ENCODE measurements at places on chromosomes 1 and 21. TPM values are rescaled to one million over a fixed set of nuclear protein-coding genes. Genes with fewer than 3 reads are reported as not detected.

DNA sequence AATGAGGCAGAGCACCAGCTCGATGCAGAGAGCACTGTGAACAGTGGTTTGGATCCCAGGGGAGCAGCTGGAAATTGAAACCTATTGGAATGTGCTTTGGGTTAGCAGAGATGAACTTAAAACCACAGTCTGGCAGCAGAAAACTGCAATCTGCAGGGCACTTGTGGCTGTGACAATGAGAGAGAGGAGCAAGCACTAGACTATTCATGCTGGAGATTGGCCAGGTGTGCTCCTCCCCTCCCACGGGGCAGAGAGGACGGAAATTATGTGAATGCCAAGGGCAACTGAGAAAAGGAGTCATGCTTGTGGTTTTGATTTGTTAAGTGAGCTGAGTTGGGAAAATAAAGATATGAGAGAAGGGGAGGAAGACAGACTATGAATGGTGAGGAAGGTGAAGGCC, 38.1 kb downstream of the HSD3B2 start:
- no peaks in the 10 kb centered on the region for H3K4me1 ChIP-seq
- H3K36me3 ChIP-seq, result no peaks in the 10 kb centered on the region
- DNase-seq, result no peak
- H3K27me3 ChIP-seq, result no peaks in the 10 kb centered on the region

DNA sequence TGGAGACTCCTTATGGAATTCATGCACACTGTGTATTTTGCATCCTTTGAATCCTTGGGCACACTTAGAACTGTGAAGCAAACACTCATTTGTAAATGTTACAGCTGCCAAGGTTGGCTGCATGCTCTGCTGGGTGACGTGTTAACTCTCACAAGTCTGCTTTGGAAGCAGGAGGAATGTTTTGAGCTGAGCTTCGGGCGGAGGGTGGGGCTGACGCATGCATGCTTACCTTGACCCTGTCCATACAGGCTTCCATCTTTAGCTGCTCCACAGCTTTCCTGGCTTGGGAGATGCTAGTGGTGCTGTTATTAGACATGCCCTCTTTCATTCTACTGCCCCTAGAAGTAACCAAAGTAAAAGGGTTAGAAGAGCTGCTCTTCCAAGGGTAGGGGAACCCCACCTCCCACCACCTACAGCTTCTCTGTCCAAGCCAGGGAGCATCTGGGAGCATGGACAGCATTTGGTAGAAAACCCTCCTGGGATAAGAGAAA, 66.0 kb downstream of the GNG4 start:
- no peak for DNase-seq
- peaks cover 1% of the 10 kb centered on the region for H3K36me3 ChIP-seq
- no peak overlapping the region for H3K27ac ChIP-seq
- H3K27me3 ChIP-seq, result peaks cover 26% of the 10 kb centered on the region
- no peaks in the 10 kb centered on the region for H3K4me1 ChIP-seq
- no peak overlapping the region for H3K4me3 ChIP-seq

The ETV3L gene
- not detected for total RNA-seq

- no peaks in the 10 kb centered on the region for H3K36me3 ChIP-seq
- DNase-seq, result no peak
- H3K4me1 ChIP-seq, result no peaks in the 10 kb centered on the region
- H3K27me3 ChIP-seq, result no peaks in the 10 kb centered on the region
These were observed 61.5 kb upstream of the RAVER2 start for GRCh38 chr1:64683419-64683818.

The F13B gene
- total RNA-seq, result not detected

DNA sequence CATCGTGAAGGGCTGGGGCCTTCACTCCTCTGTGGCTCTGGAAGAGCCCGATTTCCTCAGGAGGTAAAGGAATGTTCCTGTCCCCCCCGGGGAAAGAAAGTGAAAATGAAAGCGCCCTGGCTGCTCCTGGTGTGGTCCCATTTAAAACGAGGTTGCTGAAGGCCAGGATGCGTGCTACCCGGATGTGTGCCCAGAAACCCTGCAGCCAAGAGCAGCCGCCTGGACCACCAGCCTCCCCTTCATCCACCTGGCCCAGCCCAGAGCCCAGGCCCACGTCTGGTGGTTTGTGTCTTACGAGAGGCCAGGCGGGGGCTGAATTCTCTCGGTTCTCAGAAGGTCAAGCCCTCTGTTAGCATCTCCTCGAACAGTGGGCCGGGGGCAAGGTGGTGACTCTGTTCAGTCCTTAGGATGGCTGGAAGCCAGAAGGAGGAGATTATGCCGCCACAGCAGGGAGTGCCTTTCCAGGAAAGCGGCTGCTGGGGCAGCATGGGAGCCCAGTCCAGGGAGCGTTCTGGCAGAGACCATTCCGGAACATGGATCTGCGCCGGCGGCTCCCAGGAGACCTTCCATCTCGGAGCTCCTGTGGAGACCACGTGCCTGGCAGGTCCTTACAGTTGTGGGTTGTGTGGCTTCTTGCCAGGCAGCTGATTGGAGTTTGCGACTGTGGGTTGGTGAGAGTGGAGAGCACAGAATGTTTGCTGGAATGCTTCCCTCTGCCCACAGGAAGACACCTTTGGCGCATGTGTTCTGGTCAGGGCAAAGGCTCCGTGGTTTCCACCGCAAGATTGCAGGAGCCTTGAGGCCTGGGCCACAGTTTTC, 1.4 kb downstream of the GUK1 start:
- peak overlapping the region; percentile 100 for H3K27ac ChIP-seq
- peaks cover 16% of the 10 kb centered on the region for H3K36me3 ChIP-seq
- H3K4me1 ChIP-seq, result peaks cover 41% of the 10 kb centered on the region

- no peak for DNase-seq
- H3K27ac ChIP-seq, result no peak overlapping the region
- no peaks in the 10 kb centered on the region for H3K36me3 ChIP-seq
- H3K4me3 ChIP-seq, result no peak overlapping the region
These were observed 47.6 kb downstream of the SPSB1 start for GRCh38 chr1:9340172-9340854.

- DNase-seq, result no peak
- no peaks in the 10 kb centered on the region for H3K27me3 ChIP-seq
- H3K4me3 ChIP-seq, result no peak overlapping the region
- no peak overlapping the region for H3K27ac ChIP-seq
- H3K36me3 ChIP-seq, result no peaks in the 10 kb centered on the region
These were observed 160.9 kb upstream of the PROX1 start for GRCh38 chr1:213826891-213827290.

- no peak overlapping the region for H3K27ac ChIP-seq
- no peak for DNase-seq
- no peak overlapping the region for H3K4me3 ChIP-seq
- H3K27me3 ChIP-seq, result no peaks in the 10 kb centered on the region
- H3K36me3 ChIP-seq, result no peaks in the 10 kb centered on the region
These were observed 102.0 kb downstream of the DIRAS3 start for GRCh38 chr1:67948151-67949080.

GRCh38 chr1:26066857-26067256, 573 bp downstream of the TRIM63 start:
- no peak overlapping the region for H3K4me3 ChIP-seq
- H3K4me1 ChIP-seq, result no peaks in the 10 kb centered on the region
- peak overlapping the region; percentile 37 for H3K27ac ChIP-seq
- peaks cover 19% of the 10 kb centered on the region for H3K27me3 ChIP-seq
- no peak for DNase-seq

GRCh38 chr1:27567146-27567526, 36.8 kb downstream of the AHDC1 start:
- H3K4me1 ChIP-seq, result peaks cover 30% of the 10 kb centered on the region
- DNase-seq, result no peak
- H3K27me3 ChIP-seq, result peaks cover 4% of the 10 kb centered on the region

The DIO1 gene
- not detected for total RNA-seq

DNA sequence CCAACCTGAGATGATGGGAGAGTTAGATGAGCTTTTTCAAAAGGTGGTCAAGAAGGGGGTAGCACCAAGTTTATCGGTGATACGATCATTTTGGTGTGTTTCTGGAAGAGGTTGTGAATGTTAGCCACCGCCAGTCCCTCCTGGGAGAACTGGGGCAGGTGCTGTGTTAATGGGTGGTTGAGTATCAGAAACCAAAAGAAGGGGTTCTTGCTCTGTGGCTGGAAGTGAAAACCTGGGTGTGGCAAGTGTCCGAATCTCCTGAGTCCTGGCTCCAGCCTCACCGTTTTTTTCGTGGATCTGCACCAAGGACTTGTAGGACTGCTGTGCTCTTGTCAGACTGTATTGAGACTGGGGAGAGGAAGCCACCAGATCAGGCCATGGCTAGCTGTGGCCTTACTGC, 7.8 kb downstream of the UBE2Q1 start:
- H3K36me3 ChIP-seq, result peaks cover 62% of the 10 kb centered on the region
- no peaks in the 10 kb centered on the region for H3K27me3 ChIP-seq
- no peak overlapping the region for H3K4me3 ChIP-seq
- no peak overlapping the region for H3K27ac ChIP-seq

- DNase-seq, result no peak
- no peaks in the 10 kb centered on the region for H3K27me3 ChIP-seq
- no peak overlapping the region for H3K27ac ChIP-seq
- H3K4me3 ChIP-seq, result no peak overlapping the region
- H3K4me1 ChIP-seq, result no peaks in the 10 kb centered on the region
These were observed 17.9 kb downstream of the PLPP3 start for GRCh38 chr1:56561227-56562019.

- H3K4me3 ChIP-seq, result no peak overlapping the region
- H3K4me1 ChIP-seq, result no peaks in the 10 kb centered on the region
- no peaks in the 10 kb centered on the region for H3K36me3 ChIP-seq
- no peak for DNase-seq
- peaks cover 2% of the 10 kb centered on the region for H3K27me3 ChIP-seq
These were observed 119.7 kb upstream of the ZNF648 start for GRCh38 chr1:182181167-182181572.

DNA sequence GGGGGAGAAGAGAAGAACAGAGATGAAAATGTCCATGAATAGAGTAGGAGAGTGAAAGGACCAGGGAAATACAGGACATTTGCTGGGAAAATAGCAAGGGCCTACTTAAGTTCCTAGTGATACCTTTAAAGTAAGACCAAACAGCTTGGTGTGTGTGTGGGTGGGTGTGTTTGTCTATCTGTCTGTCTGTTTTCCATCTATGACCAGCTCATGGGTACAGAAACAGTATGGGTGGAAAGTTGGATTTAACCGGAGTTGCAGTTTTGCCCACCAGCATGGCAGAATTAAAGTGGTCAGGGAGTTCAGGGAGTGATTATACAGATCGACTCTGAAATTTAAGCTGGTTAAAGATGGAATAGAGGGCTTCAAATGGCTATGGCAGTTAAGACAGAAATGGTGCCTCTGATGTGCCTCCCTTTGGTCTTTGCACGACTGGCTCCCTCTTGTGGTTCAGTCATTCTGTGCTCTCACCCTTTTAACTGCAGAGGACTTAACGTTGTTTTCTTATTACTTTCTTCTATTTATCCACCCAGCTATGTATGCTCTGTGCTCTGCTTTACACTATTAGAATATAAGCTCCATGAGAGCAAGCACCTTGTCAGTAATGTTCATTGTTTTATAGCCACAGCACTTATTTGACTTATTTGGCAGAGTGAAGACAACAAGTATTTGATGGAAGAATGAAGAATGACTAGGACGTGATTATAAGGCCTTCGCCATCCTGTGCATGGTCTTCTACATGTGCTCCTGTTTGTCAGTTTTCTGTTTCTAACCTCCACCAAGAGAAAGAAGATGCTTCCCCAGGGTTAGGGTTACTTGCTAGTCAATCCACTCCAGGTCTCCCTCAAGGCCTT, 72.7 kb upstream of the AK4 start:
- no peaks in the 10 kb centered on the region for H3K36me3 ChIP-seq
- DNase-seq, result peak; percentile 80
- H3K27ac ChIP-seq, result no peak overlapping the region

GRCh38 chr1:149845416-149845815, 54.0 kb upstream of the BOLA1 start:
- H3K36me3 ChIP-seq, result peaks cover 46% of the 10 kb centered on the region
- peak; percentile 14 for DNase-seq
- peaks cover 54% of the 10 kb centered on the region for H3K4me1 ChIP-seq
- no peaks in the 10 kb centered on the region for H3K27me3 ChIP-seq

DNA sequence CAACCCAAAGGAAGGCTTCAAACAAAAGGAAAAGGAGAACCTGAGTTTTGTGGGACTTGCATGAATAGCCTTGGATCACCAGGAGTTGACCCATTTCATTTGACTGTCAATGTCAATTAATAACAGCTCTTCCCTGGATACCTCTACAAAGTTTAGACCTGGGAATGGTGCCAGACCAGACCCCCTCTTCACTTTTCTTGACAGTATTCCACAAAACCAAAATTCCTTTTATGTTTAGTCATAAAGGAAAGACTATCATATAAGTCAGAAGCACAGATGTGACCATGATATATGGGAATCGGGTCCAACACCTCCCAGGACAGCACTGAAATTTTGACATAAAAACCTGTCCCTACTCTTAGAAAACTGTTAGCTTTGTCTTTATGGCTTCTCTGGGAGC, 191.8 kb downstream of the LYPLAL1 start:
- H3K4me1 ChIP-seq, result no peaks in the 10 kb centered on the region
- DNase-seq, result no peak
- no peak overlapping the region for H3K27ac ChIP-seq
- no peaks in the 10 kb centered on the region for H3K27me3 ChIP-seq
- no peaks in the 10 kb centered on the region for H3K36me3 ChIP-seq

The C1QC gene
- total RNA-seq, result not detected

The CYP4A11 gene
- not detected for total RNA-seq

The GBP1 gene
- 272 TPM for total RNA-seq

DNA sequence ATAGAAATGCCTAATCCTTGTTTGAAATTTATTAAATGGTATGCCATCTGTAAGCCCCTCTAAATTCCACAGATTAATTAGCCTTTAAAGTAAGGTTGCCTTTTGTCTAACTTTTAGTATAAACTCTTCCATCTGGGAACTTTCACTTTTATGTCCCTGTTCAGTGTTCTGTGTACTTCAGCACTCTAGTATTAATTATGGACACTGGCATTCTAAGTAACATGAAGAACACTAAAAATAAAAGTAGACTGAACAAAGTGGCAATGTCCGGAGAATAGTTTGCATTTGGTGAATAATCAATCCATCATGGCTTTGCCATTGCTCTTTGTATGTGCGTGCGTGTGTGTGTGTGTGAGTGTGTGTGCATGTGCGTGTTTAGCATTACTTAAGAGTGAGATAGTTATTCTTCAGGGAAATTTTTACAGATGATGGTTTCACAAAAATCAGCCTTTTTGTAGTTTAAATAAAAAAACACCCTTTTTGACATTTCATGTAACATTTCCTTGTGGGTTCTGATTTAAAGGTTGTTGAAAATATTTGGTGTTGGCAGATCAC, 51.1 kb downstream of the ATF6 start:
- H3K27me3 ChIP-seq, result no peaks in the 10 kb centered on the region
- no peak for DNase-seq
- no peak overlapping the region for H3K4me3 ChIP-seq
- H3K36me3 ChIP-seq, result peaks cover 38% of the 10 kb centered on the region
- H3K4me1 ChIP-seq, result peaks cover 2% of the 10 kb centered on the region
- H3K27ac ChIP-seq, result no peak overlapping the region

The EVA1B gene
- 9.3 TPM for total RNA-seq

The SMCP gene
- total RNA-seq, result not detected

DNA sequence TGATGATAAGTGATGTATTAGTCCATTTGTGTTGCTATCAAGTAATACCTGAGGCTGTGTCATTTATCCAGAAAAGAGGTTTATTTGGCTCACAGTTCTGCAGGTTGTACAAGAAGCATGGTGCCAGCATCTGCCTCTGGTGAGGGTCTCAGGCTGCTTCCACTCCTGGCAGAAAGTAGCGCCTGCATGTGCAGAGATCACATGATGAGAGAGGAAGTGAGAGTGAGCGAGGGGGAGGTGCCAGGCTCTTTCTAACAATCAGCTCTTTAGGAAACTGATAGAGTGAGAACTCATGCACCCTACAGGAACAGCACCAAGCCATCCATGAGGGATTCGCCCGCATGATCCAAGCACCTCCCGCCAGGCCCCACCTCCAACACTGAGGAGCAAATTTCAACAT, 2.2 kb upstream of the FHAD1 start:
- no peak overlapping the region for H3K4me3 ChIP-seq
- DNase-seq, result no peak
- H3K27me3 ChIP-seq, result peaks cover 52% of the 10 kb centered on the region
- peaks cover 21% of the 10 kb centered on the region for H3K36me3 ChIP-seq
- H3K4me1 ChIP-seq, result peaks cover 38% of the 10 kb centered on the region
